NCI-H2081 treated with DMSO at 0.1 percent for 48 hours (cell line): ENCODE measurements at places on chromosomes 7 and 10.

DNA sequence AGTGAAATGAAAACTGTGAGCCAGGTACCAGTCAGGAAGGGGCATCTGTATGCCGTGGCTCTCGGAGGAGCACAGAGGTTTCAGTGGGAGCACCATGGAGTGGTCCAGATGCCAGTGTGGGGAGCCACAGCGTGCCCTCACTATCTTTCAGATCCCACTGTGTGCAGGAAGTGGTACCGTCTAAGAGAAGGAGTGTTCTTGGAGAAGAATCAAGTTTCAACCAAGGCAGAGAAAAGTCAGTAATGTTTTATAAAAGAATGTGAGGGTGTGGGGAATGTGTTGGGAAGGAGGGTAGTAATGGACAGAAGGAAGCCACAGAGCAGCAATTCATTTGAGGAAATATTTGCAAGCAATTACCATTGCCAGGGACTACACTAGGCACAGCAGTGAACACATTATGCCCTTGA lies 35.6 kb downstream of the PRKAR2B start:
- DNase-seq, result no peak

DNA sequence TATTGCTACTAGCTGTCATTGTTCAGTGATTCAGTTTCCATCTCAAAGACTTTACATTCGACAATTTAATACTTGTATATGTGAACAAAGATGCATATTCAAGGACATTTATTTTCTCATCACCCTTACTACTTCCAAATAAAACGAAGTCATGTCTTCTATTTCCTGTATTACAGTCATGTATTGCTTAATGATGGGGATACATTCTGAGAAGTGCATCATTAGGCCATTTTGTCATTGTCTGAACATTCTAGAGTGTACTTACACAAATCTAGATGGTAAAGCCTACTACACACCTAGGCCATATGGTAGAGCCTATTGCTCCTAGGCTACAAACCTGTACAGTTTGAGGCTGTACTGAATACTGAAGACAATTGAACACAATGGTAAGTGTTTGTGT lies 6.5 kb downstream of the C10orf95 start:
- no peak for DNase-seq

GRCh38 chr10:106355450-106355849 lies 809.1 kb downstream of the SORCS1 start:
- DNase-seq, result no peak

DNA sequence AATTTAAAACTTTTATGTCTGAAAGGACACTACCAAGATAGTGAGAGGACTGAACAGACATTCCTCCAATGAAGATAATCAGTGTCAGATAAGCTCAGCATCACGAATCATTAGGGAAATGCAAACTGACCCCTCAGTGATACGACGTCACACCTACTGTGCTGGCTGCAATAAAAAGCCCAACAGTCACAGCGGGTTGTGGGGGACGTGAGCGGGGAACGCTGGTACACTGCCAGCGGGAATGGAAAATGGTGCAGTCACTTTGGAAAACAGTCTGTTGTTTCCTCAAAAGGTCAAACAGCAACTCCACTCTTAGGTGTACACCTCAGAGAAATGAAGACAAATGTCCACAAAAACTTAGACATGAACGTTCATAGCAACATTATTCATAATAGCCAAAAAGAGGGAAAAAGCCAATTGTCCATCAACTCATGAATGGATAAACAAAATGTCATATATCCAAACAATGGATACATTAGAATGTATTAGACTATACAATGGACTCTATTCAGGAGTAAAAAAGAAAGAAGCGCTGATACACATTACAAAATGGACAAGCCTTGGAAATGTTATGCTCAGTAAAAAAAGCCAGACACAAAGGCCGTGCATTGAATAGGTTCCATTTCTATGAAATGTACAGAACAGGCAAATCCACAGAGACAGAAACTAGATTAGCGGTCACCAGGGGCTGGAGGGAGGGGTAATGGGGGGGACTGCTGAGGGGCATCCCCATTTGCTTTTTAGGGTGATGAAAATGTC lies 2.4 kb upstream of the ECHS1 start:
- no peak for DNase-seq

DNA sequence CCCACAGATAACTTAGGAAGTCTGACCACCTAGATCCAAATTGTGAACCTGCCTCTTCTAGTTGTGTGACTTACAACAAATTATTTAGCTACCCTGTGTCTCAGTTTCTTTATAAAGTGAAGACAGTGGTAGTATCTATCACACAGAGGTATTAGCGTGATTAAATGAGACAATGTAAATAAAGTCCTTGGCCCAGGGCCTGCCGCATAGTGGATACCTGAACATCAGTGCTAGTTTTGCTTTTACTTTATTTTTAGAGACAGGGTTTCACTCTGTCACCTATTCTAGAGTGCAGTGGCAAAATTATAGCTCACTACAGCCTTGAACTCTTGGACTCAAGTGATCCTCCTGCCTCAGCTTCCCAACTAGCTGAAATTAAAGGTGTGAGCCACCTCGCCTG lies 177.1 kb downstream of the CDK14 start:
- no peak for DNase-seq

DNA sequence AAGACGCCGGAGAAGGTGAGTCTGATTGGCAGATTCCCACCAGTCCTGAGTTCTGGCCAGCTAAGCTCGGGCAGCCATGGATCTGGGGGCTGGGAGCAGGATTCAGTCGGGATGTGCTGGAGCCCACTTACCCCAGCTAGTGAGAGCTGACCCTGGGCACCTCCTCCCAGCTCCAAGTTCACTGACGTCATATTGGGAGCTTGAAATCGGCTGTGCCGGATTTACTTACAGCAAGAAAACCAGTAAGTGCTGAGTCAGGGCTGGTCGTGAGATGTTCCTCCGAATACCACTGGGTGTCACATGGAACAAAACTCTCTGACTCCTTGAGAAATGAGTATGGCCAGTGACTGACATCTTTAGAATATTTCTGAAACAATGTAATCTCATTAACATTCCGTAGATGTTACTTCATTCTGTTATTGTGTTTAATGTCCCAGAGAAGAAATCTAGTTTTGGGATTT lies 621.2 kb downstream of the SDK1 start:
- DNase-seq, result no peak

DNA sequence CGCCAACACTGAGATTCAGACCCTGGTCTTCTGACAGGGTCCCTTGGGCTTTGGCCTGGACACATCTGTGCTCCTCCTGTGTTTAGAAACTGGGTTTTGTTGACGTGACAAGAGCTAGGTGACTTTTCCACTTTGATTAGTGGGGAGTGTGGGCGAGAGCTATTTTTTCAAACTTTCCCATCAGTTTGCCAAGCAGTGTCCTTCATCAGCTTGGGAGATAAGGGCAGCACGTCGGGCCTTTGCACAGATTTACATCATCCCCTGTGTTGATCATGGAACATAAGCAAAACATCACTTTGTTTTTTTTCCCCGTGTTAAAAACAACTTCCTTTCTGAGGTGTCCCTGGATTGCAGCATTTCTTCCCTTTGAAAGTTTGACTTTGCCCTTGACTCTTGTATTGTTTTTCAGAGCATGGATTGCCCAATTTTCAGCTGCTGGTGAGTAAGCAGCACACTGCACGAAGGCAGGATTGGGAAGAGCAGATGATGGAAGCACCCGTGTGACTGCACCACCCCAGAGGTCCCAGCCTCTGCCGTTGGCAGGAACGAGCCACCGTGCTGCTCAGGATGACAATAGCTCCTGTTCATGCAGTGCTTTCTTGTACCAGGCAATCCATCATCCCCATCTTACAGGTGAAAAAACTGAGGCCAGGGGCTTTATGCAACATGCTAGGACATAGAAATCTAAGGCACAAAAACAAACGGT lies 6.4 kb upstream of the IGFBP1 start:
- no peak for DNase-seq

DNA sequence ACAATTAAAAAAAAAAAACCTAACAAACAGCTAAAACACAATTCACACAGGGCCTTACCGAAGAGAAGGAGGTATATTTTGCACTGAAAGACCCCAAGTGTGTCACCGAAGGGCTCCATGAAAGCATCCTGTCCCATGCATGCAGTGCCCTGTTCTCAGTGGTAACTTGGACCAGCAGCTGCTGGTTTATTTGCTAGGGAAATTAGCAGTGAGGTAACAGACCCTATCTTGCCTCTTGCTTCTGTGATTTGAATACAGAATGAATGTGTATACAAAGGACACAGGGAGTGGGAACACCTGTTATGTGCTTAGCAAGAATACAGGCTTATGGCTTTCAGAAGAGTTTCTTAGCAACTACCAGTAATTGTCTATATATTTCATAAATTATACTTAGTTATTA lies at the start of gene HEPACAM2:
Gene HEPACAM2, minus strand, starts transcription at position 160 of the 400 bp plus-strand sequence.
- DNase-seq, result peak; percentile 97

DNA sequence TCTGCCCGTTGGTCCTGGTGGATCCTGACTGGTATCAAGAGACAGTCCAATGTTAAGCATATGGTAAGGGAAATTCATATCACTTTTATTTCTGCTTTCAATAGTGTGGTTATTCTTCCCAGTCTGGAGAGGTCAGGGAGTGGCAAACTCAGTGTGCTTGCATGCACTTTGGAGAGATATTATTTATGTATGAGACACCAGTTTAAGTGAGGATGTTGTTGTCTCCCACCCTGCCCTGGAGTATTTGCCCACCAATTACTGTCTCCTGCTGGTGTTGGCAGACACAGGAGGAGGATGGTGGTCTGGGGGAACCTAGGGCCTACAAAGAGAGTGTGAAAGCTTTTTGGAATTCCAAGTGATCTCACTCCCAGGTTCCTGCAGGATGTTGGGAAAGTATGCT lies 59.7 kb downstream of the OR13A1 start:
- no peak for DNase-seq

- DNase-seq, result no peak
Observed at GRCh38 chr7:131455546-131455945, 100.9 kb downstream of the PODXL start.

GRCh38 chr7:77360104-77360503 lies 56.0 kb downstream of the GSAP start:
- DNase-seq, result no peak

GRCh38 chr10:84088626-84089025 lies 50.7 kb upstream of the GHITM start:
- no peak for DNase-seq

GRCh38 chr10:59876695-59877094 lies 29.7 kb downstream of the CCDC6 start:
- DNase-seq, result no peak

DNA sequence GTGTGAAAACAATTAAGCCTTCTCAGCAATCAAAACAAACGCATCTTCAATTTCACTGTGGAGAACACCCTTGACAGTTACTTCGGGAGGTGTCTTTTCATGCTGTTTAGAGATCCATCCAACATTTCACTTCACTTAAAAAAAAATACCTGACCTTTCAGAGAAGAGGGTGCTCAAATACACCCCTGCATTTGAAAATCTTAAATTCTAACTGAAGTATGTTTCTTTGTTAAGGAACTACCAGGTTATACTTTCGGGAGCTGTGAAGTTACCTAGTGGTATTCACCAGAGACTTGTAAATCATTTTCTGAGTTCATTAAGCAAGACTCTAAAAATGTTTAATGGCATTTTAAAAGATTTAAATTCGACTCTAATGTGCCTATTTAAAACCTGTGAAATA lies 38.8 kb downstream of the CNPY1 start:
- no peak for DNase-seq

DNA sequence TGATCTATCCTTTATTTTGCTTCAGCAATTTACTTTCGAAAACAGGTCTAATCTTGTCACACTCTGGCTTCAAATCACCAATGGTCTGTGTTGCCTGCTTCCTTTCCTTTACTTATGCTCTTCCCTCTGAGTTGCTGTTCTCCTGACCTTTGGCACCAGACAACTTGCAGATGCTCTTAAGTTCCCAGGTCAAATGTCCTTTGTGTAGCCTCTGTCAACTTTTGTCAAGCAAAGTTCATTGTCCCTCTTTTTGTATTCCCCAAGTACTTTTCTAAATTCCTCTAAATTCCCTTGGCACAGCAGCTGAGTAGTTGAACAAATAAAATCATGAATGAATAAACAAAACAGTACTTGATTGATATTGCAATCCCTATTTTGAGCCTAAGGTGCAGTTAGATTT lies 289.4 kb downstream of the BICC1 start:
- DNase-seq, result no peak

DNA sequence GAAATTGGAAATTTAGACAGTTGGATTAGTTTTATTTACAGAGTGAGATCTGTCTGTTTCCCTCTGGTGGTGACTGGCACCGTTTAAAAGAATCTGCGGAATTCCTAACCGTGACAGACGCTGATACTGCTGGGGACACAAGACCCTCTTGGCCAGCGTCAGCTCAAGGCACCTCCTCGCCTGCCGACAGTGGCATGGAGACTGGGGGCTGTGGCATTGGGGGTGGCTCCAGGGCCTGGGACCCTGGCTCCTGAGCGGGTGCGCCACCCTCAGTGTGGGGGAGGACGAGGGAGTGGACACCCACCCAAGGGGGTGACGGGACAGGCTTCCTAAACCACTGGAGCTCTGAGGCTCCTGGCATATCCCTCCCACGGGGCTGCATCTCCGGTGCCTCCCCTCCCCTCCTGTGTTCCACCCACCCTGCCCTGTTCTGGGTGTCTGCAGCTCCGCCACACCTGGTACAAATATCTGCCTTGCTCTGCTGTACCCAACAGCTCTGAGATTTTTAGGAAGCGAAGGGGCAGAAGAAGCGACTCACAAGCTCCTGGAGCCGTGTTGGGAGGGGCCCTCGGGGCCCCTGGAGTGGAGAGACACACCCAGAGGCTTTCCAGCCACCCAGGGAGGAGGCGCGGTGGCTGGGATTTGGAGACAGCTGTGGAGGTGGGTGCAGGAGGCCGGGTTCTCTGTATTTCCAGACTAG lies 178.7 kb downstream of the DNAJB6 start:
- DNase-seq, result no peak

DNA sequence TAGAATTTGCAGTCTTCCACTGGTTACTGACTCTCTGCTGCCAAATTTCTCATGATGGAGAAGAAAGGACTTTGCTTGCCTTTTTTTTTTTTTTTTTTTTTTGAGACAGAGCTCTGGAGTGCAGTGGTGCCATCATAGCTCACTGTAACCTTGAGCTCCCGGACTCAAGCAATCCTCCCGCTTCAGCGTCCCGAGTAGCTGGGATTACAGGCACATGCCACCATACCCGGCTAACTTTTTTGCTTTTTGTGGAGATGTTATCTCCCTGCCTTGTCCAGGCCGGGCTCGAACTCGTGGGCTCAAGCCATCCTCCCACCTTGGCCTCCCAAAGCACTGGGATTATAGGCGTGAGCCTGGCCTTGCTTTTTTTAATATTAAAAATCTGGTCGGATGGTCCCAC lies 6.2 kb downstream of the INSIG1 start:
- no peak for DNase-seq

DNA sequence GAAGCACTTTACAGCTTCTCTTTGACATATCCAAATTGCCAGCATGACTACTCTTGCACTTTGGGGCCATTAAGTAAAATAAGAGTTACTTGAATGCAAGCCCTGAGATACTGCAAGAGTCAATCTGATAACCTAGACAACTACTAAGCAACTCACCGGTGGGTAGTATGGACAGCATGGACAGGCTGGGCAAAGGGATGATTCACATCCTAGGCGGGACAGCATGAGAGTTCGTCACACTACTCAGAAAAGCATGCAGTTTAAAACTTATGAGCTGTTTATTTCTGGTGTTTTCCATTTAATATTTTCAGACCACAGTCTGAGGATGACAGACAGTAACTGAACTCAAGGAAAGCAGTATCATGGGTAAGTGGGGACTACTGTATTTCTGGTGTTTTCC lies 84.0 kb downstream of the ORC5 start:
- DNase-seq, result no peak

GRCh38 chr7:44618753-44619152 lies 12.3 kb downstream of the OGDH start:
- no peak for DNase-seq
